Left renal cortex interstitium (tissue), 4 donors: ENCODE measurements at places on chromosomes 4 and X. TPM values are rescaled to one million over a fixed set of nuclear protein-coding genes. Genes with fewer than 3 reads are reported as not detected.

Gene SSX2B
- 0.09 TPM for polyA plus RNA-seq

Gene STPG2
- 0.38 TPM for polyA plus RNA-seq

Gene MTTP
- 12.5 TPM for polyA plus RNA-seq

Gene CFP
- 1.7 TPM for polyA plus RNA-seq

Gene CSN1S1
- polyA plus RNA-seq = not detected

Gene TMPRSS11A
- 0.04 TPM for polyA plus RNA-seq

Gene SPANXN3
- polyA plus RNA-seq = not detected

Gene STS
- polyA plus RNA-seq = 5.6 TPM

Gene RASGEF1B
- polyA plus RNA-seq = 9.8 TPM

Gene HDX
- polyA plus RNA-seq = 6.7 TPM

Gene TLR2
- 5.0 TPM for polyA plus RNA-seq

Gene PRDM5
- 18.8 TPM for polyA plus RNA-seq

Gene EPHA5
- 0.70 TPM for polyA plus RNA-seq

Gene TSPAN7
- polyA plus RNA-seq = 41.9 TPM

Gene FRMPD4
- 0.12 TPM for polyA plus RNA-seq

Gene TMEM164
- 36.9 TPM for polyA plus RNA-seq

Gene CCNQ
- 15.4 TPM for polyA plus RNA-seq

Gene ASB5
- polyA plus RNA-seq = 0.16 TPM

Gene DGKK
- polyA plus RNA-seq = 8.4 TPM

Gene KLB
- polyA plus RNA-seq = 0.11 TPM

Gene FAM47A
- not detected for polyA plus RNA-seq

Gene ARR3
- 1.5 TPM for polyA plus RNA-seq

Gene TEX13B
- not detected for polyA plus RNA-seq

Gene SEC31A
- polyA plus RNA-seq = 231 TPM
